ENCODE measurements at places on chromosomes 2 and 18.

DNA sequence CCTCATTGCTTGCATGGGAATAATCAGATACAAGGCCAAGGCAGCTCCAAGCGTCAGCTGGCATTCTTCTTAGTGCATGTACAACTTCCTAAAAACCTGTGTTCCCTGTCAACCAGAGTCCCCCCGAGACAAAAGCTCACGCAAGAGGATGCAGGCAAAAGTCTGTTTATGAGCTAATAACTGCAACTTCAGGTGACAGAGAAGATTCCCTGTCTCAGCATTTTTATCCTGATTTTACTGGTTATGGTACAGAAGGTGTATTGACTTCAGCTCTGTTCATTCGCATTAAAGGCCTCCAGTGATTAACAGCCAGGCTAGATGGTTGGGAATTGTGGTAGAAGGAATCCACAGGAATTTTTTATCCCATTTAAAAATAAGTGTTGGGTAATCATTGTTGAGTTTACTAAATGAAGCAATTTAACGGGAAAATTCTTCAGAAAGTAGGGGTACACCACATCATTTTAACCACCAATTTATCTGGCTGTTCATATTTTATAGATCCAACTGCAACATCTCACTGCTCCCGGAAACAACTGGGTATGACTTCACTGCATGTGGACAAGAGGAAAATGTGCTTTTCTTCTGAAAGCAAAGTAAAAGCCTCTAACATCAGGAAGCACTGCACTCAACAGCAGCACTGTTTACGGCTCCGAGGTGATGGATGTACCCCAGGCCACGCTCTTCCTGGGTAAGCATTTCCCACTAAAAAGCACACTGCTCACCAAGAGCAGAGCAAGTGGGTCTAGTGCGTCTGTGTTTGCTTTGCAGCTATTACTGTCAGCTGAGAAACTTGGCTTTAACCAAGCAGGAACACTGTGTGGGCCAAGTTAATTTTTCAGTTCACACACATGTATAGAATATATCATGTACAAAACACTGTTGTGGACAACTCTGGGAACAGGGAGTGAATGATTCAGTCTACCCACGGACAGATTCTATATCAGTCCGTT is 31.9 kb downstream of the CCBE1 start:
- no peak for DNase-seq

DNA sequence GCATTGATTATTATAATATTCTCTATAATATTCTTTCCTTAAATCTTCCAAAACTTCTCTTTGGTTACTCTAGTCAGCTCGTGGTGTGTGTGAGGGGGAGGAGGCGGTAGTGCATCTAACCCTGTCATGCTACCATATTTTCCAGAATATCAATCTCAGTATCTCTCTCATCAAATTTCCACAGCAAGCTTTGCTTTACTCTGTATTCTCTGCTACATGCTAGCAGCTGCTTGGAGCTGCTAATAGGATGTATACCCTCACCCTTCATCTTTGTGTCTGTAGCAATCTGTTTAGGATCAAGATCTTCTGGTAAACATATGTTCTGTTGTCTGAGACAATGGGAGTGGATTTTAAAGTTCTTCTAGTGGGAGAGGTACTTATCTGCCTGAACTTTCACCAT is 303.8 kb upstream of the KLHL14 start:
- DNase-seq: no peak

GRCh38 chr2:173830170-173830569 is 135.0 kb downstream of the SP3 start:
- DNase-seq: no peak

- peak; percentile 14 for DNase-seq
These were observed 138.8 kb upstream of the ITGA6 start for GRCh38 chr2:172288603-172289002.

DNA sequence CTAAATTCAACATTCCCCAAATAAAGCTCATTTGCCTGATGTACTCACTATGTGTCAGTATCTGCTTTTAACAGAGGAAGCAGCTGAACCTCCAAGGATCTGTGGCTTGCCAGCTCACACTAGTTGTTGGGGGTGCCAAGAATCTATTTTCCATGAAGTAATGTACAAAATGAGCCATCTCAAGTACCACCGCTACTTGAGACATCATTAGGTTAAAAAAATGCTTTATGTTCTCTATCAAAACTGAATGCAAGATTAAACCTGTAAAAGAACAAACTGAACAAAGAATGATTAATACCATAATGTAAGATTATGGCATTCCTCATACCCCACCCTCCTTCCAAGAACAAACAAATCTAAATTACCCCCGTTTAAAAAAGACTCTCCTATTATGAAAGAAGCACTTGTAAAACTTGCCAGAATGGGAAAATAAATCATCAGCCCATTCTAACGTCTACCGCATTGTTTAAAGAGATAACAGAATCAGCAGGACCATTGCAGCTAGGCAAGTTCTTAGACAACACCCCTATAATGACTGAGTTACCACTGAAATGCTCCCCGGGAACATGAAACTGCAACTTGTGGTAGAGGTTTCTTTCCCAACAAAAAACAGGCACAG is 471.6 kb downstream of the DLGAP1 start:
- no peak for DNase-seq

DNA sequence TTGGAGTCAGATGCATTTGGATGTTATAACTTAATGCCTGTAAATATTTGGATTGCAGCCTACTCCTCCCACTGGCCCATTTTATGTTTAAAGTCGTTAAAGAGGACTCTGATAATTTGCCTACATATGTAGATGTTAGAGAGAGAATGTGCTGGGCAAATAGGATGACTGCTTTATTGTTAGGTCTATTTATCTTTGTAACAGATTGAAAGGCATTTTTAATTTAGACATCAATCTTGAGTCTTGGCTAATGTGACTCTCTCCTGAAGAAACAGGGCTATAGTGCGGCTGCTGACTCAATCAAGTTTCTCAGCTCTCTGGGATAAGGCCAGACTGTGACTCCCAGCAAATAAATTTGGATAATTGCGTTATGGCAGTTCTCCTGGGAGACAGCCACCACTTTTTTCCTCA is 1101.4 kb downstream of the CBLN2 start:
- no peak for DNase-seq

DNA sequence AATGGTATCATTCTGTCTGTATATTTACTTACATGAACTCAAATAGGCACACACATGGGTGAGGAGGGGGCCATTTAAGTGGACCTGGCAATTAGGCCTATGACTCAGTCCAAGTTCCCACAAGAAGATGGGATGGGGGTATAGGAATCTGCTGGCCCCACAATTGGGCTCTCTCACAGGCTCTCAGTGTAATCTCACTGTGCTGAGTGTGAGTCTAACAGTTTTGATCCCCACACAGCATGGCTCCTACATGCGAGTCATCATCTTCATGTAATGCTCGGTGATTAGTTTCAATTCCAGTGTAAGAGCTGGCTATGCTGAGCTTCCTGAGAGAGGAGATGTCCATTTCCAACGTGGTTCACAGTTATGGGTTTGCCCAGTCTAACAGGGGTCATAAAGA is 114.0 kb downstream of the GATA6 start:
- no peak for DNase-seq

DNA sequence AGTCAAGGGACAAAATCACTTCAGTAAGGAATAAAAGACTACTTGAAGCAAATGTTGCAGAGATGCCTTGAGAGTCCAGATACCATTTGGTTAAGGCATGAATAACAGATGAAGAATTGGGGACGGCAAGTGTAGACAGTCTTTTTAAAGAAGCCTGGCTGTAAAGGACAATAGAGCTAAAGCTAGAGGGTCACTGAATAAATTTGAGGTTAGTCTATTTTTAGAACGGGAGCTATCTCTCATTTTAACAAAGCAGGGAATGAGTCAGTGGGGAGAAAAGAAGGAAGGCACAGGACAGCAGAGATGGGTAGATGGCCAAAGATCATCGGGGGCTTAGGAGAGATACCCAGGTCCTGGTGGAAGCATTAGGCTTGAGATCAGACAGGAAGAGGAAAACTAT is 30.6 kb upstream of the CHN1 start:
- DNase-seq: no peak

DNA sequence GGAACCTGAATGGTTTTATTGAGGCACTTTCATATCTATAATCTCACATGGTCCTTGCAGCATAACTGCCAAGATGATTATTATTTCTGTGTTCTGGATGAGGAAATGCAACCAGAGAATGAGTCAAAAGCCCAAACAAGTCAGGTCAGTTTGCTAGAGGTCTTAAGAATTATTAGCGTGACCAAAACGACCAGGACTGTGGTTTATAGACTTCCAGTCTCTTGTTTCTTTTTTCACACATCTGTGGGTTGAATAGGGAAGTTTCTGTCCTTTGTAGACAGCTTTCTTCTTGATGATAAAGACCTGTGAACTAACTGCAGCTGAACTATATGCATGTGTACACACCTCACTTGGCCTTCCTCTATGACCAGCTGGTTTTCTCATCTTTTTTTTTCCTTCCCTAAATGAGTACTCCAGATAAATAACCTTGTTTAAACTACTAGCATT is 13.9 kb downstream of the ADAM23 start:
- DNase-seq: no peak

DNA sequence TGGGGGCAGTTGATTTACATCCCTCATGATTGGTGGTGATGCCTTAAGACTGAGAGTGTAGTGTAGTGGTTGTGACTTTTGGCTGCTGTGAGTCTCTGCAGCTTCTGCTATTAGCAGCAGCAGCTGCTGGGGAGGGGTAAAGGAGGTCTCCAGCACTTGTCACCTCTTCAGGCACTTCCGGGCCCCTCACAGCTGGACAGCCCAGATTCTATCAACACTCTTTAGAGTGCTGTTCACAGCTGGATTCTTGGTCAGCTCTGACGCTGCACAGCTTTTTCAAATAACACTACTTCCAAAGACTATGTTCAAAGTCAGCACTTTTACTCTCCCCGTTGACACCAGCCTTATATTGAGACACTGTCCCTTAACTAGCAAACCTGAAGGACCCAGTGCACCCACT is 396.0 kb downstream of the MEIS1 start:
- no peak for DNase-seq
